ENCODE measurements at places on chromosomes 5 and 9.

- DNase-seq: no peak
Measured at GRCh38 chr9:123866497-123866896, 63.4 kb downstream of the DENND1A start.

DNA sequence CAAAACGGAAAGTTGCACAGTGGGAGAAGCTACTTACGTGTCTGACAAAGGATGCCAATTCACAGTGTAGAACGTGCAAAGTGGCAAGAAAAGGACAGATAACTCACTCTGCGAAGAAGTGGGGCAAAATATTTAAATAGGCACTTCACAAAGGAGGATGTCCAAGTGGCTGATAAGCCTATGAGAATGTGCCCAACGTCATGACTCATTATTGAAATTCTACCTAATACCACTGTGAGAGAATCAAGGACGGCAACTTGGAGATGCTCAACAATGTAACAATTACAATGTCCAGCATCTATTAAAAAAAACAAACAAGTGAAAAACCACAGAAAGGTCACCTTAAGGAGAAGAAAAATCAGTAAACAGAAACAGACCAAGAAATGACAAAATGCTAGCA lies 59.0 kb downstream of the NACC2 start:
- DNase-seq: no peak

GRCh38 chr9:75455444-75455921 lies 367.2 kb downstream of the OSTF1 start:
- no peak for DNase-seq

DNA sequence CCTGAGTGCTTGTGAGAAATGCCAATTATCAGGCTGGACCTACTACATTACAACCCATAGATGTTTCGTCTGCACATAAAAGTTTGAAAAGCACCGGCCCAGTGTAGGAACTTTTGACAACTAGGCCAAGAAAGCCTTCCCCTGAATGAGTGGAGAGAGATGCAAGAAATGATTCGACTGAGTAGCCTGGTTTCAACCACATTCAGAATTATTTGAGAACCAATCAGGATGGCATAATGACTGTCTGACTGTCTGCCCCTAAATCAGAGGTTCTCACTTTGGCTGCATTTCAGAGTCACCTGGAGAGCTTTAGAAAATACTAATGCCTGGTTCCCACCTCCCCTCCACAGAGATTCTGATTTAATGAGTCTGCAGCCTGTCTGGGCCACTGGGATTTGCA lies 61.1 kb downstream of the FRMD3 start:
- DNase-seq: no peak

GRCh38 chr9:33143241-33143661 lies 23.9 kb downstream of the B4GALT1 start:
- no peak for DNase-seq

GRCh38 chr5:127746756-127747155 lies 43.6 kb downstream of the CCDC192 start:
- DNase-seq: no peak

DNA sequence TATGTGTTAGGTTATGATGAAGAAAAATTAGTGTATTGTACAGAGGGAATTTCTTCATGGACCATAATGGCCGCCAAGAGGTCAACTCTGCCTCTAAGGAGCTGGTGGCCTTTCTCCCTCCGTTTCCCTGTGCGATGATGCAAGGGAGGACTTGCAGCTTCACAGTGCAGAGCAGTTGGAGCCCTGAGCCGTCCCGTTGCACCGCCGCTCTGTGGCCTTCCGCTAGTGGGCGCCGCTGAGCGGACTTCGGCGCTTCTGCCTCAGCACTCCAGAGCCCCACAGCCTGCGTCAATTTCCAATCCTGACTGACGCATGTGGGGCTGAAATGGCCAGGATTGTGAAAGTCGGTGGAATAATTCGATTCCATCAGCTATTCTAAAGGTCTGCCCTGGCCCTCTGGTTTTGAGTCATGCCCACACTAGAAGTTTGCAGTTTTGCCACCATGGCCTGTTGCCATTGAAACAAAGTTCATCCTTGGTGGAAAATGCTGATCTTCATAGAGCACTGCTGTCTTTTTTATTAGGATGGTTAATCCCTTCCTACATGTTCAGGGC lies 22.7 kb upstream of the LECT2 start:
- DNase-seq: no peak

Measured in stimulated activated CD4-positive, alpha-beta T cell treated with anti-CD3 and anti-CD28 coated beads, TNF-alpha, amount 100 ng/mL, for 4 hours (primary cell).